ACHN (cell line): ENCODE measurements at places on chromosomes 16 and 17.

DNA sequence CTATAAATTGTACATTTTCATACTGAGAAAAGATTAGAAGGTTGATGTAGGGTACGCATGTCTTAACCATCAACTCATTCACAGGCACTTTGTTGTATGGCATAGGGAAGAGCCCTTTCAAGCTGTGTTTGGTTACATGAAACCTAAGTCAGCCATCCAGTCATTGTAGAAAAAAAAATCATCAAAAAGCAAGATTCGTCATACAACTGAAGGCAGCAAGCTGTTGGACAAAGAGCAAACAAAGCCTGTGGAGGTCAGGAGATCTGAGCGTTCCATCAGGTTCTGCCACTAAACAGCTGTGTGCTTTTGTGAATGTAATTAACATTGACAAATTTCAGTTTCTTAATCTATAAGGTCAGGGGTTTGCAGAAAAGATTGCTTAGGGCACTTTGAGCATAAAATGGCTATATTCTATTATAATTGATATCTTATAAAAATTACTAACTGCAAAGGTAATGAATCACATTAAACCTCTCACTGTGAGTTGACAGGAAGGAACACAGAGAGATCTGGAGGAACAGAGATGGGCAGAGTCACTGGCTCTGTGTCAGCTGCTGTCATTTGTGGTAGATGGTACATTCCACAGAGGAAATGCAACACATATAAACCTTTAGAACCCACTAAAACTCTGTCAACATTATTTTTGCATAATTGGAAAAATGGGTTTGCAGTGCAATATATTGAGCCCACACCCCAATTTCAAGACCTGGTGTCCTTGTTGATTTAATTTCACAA is 66.3 kb upstream of the MYOCD start:
- DNase-seq, result no peak

GRCh38 chr16:56841659-56842058 is 23.3 kb upstream of the SLC12A3 start:
- DNase-seq, result no peak

- no peak for DNase-seq
Observed at GRCh38 chr16:51951668-51952298, 595.2 kb downstream of the TOX3 start.

GRCh38 chr17:44177640-44178039 is 7.1 kb downstream of the ASB16 start:
- no peak for DNase-seq

DNA sequence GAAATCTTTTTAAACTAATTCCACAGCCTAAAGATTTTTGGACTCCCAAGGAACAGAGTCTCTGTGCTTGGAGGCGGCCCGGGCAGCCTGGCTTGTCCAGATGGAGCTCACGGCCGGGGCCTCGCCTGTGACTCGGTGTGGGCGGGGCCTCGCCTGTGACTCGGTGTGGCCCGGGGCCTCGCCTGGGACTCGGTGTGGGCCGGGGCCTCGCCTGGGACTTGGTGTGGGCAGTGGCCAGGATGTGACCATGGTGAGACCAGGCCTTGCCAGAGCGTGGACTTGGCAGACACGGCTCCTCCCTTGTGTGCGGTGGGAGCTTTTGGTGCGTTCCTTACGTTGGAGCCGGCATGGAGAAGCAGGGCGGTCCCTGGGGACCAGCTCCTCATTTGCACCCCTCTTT is 92.3 kb downstream of the METRNL start:
- DNase-seq, result no peak

DNA sequence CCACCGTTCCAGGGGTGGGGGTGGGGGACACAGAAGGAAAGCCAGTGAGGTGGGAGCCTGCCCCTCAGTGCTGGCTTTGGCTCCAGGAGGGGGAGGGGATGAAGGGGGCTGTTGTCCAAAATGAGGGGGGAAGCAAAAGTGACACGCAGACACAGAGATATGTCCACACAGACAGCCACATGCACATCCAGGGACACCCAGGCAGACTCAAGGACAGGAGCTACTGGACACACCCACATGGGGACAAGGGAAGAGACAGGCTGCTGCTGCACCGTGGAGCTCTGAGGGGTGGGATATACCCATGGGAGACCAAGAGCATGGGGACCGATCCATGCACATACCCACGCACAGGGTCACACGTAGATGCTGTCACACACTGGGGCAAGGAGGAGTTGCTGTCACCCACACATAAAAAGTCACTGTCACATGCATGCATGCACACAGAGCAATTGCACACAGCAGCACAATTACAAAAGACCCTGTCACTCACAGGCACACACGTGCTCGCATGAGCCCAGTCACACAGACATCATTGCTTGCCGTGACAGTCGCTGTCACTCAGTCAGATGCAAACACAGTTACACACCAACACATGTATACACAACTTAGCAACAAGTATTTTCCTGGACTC is 1.3 kb downstream of the THRA start:
- DNase-seq, result no peak

DNA sequence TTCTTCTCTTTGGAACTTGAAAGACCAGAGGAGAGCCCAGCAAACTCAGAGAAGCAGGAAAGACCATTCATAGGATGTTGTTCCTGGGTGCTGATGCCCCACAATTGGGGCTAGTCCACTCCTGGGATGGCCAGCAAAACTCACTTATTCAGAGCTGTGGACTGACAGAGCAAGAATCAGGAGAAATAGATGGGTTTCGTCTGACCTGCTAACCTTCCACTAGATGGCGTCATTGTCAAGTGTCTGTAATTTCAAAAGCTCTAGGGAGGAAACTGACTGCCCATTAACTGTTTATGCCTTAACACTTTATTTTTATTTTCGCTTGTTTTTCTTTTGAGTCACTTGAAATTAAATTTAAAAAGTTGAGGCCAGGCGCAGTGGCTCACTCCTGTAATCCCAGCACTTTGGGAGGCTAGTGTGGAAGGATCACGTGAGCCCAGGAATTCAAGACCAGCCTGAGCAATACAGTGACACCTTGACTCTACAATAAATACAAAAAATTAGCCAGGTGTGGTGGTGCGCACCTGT is 28.7 kb upstream of the MILR1 start:
- peak; percentile 78 for DNase-seq

GRCh38 chr17:28346199-28346580 is 10.6 kb downstream of the TNFAIP1 start:
- DNase-seq, result no peak

GRCh38 chr16:31077592-31078396 is 3.6 kb downstream of the ZNF646 start:
- no peak for DNase-seq

- DNase-seq, result no peak
Observed at GRCh38 chr16:73531021-73531420, 483.1 kb upstream of the ZFHX3 start.

GRCh38 chr16:88415381-88415705 is 32.6 kb downstream of the ZNF469 start:
- no peak for DNase-seq

DNA sequence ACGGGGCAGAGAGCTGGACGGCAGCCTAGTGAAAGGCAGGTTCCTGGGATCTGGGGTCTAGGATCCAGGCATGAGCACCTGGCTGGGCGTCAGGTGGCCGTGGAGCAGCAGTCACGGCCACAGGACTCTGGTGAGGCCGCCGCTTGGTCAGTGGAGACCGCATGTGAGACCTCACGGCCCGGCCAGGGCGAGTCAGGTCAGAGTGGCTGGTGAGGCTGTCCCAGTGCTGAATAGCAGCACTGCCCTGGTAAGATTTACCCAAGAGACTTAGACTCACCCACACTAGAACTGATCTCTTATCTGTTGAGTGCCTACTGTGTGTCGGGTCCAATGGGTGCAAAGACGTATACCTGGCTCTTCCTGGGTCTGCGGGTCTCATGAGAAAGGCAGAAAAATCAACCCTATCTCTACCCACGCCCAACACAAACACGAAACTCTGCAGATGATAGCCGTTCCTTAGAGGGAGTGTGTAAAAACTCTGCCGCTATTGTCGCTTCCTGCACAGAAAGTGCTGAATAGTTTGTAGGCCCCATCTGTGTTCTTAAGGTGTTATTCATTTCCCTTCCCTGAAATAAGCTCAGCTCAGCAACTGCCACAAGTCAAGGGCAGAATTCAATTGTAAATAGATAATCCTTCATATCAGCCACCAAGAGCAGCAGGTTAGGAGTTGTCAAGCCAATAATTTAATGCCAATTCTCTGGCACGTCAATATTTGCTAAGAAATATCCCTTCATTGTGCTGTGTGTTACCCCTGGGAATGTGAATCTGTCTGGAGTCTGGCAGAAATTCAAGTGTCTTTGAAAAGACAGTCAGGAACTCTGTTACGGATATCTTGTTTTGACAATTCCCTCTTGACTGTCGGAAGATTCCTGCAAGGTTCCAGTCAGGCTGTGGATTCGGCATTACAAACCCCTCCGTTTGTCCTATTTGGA is 240.0 kb downstream of the NTN1 start:
- DNase-seq, result no peak

GRCh38 chr17:70139449-70139993 is 29.8 kb upstream of the KCNJ2 start:
- DNase-seq, result no peak

DNA sequence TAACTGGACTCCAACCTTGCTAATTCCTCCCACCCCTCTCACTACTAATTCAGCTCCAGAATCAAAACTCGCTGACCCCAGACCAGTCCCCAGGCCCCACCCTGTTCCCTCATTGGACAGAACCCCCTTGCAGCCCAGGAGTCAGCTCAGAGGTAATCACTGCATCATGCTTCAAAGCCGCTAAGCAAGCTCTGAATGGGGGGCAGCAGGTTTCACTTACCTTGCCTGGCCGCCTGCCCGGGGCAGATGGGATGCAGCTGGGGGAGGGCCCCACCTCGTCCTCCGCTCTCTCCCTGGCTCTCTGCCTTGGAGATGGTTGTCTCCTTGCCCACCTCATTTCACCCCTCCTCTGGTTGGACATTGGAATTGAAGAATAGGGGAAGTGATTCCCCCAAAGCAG is 4.8 kb upstream of the NGFR start:
- DNase-seq, result no peak

- DNase-seq, result no peak
Observed at GRCh38 chr17:81436294-81436849, 41.1 kb downstream of the BAHCC1 start.

- no peak for DNase-seq
Observed at GRCh38 chr16:81661082-81661481, 118.0 kb upstream of the PLCG2 start.

- DNase-seq, result no peak
Observed at GRCh38 chr17:77746896-77747554, 211.5 kb upstream of the TNRC6C start.

DNA sequence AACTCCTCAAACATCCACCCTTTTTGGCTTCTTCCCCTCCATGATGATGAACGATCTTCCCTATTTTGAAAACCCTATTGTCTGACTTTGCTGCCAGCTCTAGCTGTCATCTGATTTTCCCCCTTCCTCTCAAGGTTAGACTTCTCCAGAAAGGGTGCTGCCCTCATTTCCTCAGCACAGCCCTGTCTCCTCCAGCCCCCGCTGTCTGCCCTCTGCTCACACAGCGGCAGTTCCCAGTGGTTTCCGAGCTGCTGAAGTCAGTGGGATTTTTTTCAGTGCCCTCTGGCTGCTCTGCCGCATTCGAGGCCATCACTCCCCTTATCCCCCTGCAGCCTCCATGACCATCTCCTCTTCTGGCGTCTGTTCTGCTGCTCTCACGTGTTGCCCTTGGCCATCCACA is 26.6 kb upstream of the C17orf107 start:
- no peak for DNase-seq

DNA sequence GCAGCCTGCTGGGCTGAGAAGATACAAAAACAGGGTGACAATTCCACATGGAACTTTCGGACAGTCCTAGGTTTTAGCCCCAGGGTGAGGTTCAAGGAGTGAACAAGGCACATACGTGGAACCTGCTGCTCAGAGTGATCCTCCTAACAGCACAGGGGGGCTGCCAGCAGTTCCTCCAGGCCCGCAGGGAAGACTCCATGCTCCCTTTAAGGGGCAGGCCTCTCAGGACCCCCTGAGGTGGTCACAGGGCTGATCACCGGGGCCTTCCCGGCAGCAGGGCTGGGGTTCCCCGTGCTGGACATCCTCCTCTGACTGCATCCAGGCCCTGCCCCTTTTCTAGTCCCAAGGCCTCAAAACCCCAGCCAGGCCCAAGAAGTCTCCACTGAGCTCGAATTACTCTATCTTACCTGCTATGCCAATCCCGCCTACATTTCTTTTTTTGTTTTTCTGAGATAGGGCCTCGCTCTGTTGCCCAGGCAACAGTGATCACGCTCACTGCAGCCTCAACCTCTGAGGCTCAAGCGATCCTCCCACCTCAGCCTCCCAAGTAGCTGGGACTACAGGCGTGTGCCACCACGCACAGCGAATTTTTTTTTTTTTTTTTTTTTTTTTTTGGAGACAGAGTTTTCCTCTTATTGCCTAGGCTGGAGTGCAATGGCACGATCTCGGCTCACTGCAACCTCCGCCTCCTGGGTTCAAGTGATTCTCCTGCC is 10.4 kb downstream of the CANT1 start:
- no peak for DNase-seq

- DNase-seq, result no peak
Observed at GRCh38 chr16:78695391-78695790, 595.9 kb downstream of the WWOX start.

GRCh38 chr17:74146196-74146595 is 57.3 kb upstream of the RPL38 start:
- DNase-seq, result no peak

DNA sequence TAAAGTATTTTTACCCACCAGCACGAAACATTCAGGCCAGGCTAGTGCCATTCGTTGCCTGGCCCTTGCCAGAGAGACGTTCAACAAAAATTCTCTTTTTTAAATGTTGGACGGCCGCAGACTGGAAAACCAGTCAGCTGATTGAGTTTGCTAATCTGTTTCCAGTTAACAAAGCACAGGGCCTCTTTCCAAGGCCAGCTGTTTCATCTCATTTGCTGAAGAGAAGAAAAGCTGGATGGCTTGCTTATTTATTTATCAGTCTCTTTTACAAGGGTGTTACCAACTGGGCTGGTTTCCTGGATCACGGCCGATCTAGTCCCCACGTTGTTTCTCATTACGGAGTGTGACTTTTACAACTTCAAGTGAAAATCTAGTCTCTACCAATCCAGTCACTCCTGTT is 418.7 kb upstream of the DYNLRB2 start:
- DNase-seq, result no peak

GRCh38 chr17:57662644-57663308 is 82.3 kb downstream of the CCDC182 start:
- DNase-seq, result peak; percentile 99

GRCh38 chr16:48113471-48113870 is 42.3 kb downstream of the ABCC12 start:
- DNase-seq, result peak; percentile 25
